ENCODE measurements at places on chromosomes 7 and 10.
A peak's percentile ranks its signal among the peaks of the same experiment; 100 is the strongest.

DNA sequence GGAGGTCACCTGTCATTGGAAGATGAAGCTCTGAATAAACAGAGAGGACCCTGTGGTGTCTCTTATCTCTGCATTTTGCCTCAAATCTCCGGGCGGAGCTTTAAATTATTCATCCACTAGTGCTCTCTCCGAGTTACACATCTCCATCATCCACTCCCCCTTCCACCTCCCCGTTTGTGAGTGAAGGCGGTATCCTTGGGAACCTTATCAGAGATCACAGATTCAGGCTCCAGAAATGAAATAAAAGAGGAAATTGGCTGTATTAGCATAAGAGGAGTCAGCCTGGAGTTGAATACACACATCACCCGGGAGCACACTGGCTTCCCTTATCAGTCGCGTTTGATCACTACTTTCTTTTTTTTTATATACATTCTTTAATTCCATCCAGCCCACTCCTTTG is 1184.8 kb downstream of the GATA3 start:
- DNase-seq: no peak

DNA sequence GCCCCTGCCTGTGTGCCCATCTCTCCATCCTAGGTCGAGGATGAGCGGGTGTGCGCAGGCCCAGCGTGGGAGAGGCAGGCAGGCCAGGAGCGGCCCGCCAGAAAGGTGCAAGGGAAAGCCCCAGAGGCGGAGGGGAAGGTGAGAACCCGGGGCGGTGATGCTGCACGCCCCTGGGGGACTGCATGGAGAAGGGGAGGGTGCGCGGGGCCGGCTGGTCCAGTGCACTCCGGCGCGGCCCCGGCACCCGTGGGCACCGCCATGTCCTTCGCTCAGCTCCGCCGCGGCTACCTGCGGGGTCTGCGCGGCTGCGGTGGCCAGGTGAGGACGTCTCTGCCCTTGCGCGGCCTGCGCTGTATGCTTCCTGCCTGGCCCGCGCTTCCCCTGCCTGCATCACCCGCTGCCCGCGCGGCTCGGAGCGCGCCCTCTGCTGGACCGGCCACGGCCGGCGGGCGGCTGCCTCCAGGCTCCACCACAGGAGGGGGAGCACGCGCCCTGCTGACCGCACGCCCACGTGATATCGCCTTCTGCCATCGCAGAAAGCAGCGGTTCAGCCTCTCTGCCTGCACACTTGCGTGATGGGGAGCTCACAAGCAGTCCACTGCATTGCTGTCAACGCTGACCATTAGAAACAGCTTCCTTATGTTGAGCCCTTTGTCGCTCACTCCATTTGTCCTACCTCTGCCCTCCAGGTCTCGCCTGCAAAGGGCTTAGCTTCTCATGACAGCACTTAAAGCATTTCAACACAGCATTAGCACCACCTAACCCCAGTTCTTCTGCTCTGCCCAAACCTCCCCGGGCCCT is 73.9 kb downstream of the CXCL12 start:
- peak; percentile 93 for DNase-seq

DNA sequence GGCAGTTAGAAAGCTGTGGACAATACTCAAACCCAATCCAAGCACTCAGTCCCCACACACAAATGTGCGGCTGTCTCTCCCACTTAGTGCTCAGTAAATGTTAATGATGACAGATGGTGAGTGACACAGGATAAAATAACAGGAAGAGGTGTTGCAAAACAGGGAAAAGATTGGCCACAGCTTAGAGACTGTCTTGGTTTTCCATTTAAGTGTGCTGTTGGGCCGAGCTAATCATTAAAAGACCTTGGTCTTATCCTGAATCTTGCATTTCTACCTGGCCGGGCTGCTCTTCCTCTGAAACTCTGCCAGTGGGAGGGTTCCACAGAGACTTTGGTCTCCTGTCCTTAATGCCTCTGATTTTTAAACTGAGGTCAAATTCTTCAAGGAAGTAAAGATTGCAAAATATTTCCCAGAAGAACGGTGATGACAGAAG is 113.1 kb upstream of the RNF32 start:
- DNase-seq: no peak

DNA sequence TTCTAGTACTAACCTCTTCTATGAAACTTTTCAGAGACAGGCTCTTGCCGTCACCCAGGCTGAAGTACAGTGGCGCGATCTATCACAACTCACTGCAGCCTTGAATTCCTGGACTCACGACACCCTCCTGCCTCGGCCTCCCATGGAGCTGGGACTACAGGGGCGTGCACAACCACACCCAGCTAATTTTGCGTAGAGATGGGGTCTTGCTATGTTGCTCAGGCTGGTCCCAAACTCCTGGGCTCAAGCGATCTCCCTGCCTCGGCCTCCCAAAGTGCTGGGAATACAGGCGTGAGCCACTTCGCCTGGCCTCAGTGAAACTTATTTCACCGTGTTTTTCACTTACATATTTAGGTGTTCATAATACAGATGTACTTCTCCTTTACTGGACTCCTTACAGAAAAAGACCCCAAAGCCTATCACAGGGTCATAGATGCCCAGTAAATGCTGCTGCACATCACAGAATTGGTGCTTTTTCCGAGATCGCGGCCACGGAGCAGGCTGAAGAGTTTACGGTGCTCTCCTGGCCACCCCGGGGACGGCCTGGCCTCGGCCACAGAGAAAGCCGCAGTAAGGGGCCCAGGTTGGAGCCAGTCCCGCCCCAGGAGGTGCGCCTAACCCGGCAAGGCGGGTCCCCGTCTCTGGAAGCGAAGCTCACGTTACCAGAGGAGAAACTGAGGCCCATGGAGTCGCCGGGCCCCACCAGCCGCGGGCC is 595 bp downstream of the TBL2 start:
- peak; percentile 28 for DNase-seq

DNA sequence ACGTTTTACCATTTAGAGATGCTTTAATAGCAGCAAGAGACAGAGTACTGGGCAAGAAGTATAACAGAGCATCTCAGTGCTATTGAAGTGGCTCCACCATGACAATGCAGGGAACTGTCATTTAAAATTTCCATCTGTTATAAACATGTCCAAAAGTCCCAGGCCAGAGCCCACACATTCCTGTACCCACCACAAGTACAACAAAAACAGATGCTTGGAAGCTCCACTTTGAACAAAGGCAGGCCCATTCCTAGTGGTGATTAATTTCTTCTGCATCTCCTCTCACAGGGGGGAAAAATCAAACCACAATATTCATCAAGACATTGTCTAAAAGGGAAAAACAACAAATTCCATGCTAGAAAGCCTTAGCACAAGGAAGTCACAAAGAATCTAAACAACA is 627.9 kb downstream of the PARD3 start:
- no peak for DNase-seq

DNA sequence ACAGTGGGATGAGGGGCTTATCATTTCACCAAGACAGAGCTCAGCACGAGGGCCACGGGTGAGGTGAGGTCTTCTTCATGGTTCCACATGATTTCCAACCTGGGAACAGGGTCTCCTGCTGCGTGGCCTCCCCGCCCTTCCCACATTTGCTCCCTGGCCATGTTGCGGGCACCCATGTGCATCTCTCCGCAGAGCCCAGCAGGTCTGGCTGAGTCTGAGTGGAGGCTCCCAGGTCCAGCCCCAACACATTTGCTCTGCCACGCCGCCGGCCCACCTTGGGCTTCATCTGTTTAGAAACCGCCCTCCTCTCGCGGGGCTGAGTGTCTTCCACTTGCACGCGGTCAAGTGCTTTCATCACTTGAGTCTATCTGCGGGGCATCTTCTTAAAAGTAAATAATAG is 14.8 kb upstream of the PRKAR1B start:
- no peak for DNase-seq

DNA sequence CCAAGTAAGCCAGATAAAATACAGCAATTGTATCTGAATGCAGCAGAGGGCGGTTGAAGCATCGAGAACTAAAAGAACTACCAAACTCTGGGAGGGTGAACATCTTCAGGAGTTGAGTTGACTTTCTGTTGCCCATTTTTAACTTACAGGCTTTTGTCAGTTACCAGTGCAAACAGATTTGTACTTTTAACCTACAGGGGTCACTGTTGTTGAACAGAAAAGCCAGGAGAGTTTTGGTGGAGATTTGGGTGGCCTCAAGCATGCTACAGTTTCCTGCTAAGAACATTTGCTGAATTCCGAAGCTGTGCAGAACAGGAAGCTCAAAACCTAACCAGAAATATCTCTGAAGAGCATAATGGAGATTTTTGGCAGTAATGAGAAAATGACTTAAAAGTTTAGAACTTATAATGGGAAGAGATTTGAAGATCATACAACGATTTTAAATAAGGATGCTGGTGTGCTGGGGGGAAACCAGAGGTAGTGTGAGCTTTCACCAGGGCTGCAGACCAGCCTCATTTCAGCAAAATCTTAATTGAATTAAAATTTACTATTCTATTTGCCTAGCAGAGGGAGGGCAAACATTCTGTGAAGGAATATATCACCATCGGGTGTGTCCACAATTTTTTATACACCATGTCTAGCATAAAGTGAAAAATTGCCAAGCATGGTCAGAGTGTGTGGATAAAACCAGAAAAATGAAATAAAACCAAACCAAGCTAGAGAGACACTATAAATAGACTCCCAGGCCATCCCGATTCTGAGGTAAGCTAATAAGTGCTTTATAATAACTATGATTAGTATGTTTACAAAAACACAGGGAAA is 208.6 kb upstream of the CCDC6 start:
- DNase-seq: peak; percentile 91

DNA sequence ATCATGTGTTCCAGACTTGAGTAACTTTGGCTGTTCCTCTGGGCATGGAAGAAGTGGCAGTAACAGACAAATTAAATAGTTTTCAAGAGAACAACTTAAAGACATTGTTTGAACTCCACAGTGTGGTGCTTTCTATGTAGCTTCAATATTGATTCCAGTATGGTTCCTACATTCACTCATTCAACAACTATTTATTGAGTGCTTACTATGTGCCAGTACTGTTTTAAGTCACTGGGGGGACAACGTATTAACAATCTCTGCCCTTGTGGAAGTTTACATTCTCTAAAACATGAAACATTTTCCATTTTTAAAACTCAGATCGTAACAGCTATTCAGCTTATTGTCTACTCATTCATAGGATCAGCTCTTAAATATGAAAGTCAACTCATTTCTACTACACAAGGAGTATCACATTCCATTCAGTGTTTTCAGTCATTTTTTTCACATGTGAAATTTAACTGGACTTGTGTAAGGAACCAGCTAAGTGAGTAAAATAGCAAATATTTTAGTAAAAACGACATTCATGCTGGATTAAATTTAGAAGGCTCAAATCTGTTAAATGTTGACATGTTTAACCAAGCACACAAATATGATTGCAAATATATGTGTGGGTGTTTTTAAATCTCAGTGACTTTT is 13.6 kb upstream of the CUBN start:
- no peak for DNase-seq

DNA sequence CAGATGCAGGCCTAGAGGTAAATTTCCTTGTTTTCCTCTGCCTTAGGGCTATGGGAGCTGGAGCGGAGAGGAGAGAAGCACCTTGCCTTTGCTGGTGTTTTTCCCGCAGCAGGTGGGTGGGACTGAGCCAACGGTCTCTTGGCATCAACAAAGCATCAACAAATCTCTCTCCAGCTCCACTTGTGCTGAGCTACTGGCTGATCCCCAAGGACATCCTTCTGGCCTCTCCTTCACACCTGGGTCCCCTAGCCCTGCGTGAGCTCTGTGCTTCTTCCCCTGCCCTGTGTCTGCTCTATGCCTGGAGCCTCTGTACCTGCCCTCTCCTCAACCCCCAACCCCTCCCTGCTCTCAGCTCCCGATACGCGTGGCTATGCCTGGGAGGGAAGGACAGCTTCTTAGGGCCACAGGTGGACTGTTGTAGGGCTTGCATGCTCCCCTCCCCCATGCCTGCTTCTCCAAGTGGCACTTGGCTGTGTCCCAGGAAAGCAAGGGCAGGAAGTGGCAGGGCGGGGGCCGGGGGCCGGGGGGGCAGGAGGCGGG is 3.2 kb upstream of the CLDN4 start:
- DNase-seq: peak; percentile 57

DNA sequence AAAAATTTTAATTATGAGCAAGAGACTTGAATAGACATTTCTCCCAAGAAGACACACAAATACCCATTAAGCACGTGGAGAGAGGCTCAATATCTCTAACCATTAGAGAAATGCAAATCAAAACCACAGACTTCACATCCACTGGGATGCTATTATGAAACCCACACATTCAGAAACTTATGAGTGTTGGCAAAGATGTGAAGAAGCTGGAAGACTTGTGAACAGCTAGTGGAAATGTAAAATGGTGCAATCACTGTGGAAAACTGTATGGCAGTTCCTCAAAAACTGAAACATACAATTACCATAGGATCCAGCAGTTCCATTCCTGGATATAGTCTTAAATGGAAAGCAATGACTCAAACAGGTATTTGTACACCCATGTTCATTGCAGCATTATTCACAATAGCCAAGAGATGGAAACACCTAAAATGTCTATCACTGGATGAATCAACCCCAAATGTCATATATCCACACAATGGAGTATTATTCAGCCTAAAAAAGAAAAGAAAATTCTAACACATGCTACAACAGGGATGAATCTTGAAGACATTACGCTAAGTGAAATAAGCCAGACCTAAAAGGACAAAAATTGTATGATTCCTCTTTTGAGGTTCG is 53.5 kb upstream of the FRMD4A start:
- DNase-seq: no peak

- DNase-seq: no peak
These were observed 143.3 kb upstream of the TNS3 start for GRCh38 chr7:47725031-47725780.

- DNase-seq: peak; percentile 59
These were observed 3.9 kb downstream of the TECTB start for GRCh38 chr10:112286837-112287818.

DNA sequence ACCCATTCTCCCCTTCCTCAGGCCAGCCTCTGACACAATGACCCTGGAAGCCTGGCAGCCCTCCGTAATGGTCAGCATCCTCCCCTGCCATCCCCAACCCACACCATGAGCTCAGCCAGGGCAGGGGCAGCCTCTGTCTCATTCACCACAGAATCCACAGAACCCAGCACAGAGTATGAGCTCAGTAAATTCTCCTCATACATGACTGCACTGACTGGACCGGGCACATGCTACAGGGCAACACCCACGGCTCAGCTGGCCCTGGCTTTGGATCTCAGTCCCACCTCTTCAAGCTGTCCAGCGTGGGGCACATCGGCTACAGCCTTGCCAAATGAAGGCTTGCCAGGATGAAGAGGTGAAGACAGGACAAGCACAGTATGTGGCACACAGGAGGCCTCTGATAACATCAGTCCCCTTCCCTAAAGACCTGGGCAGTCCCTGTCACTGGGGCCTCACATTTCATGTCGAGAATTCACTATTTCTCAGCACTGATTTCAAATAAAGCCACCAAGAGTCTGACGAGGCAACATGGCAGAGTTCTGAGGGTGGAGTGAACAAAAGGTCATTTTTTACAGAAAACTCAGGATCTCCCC is 7.9 kb downstream of the GPRIN2 start:
- DNase-seq: no peak

DNA sequence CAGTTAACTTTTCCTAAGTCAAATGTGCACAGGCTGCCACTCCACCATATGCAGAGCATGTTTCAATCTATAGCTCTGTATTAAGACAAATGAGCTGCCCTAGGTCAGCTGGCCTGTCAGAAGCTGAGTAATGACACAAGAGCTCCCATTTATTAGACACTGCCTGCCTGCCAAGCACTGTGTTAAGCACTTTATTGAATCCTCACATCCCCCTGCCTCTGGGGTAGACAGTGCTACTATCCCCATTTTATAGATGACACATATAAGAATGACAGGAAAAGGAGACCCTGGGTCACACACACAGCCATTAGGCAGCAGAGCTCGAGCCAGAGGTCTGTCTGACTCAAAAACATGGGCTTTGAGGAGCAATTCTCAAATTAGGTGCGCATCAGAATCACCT is 179.8 kb upstream of the PDE1C start:
- DNase-seq: no peak
